H9 (cell line): ENCODE measurements at places on chromosomes 2 and 18. TPM values are rescaled to one million over a fixed set of nuclear protein-coding genes. Genes with fewer than 3 reads are reported as not detected.

GRCh38 chr2:142190805-142191204 lies 60.0 kb upstream of the LRP1B start:
- DNase-seq, result peak; percentile 22
- H3K4me1 ChIP-seq, result peaks cover 6% of the 10 kb centered on the region; the same call in 1 of the 2 replicates
- H3K4me3 ChIP-seq, result no peak overlapping the region

- H3K27ac ChIP-seq, result peak overlapping the region; percentile 2
- H3K36me3 ChIP-seq, result no peaks in the 10 kb centered on the region
- no peak for DNase-seq
- H3K4me1 ChIP-seq, result peaks cover 6% of the 10 kb centered on the region; the same call in 1 of the 2 replicates
Measured at GRCh38 chr2:2422621-2423020, 91.5 kb upstream of the MYT1L start.

DNA sequence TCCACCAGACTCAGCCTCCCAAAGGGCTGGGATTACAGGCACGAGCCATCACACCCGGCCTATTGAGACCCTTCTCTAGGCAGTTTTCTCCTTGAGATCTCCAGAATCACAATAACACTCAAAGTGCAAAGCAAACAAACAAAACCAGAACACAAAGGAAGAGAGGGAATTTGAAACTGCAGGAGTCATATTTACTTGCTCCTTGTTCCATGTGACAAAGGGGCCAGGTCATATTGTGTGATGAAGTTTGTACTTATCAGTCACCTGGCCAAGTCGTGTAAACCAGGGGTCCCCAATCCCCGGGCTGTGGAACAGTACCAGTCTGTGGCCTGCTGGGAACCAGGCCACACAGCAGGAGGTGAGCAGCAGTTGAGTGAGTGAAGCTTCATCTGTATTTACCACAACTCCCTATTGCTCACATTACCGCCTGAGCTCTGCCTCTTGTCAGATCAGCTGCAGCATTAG lies 26.5 kb downstream of the SCYGR8 start:
- peaks cover 3% of the 10 kb centered on the region; the same call in 1 of the 2 replicates for H3K4me1 ChIP-seq
- H3K27me3 ChIP-seq, result no peaks in the 10 kb centered on the region
- H3K27ac ChIP-seq, result no peak overlapping the region

The GULP1 gene
- total RNA-seq, result 124 and 140 TPM in 2 replicates

DNA sequence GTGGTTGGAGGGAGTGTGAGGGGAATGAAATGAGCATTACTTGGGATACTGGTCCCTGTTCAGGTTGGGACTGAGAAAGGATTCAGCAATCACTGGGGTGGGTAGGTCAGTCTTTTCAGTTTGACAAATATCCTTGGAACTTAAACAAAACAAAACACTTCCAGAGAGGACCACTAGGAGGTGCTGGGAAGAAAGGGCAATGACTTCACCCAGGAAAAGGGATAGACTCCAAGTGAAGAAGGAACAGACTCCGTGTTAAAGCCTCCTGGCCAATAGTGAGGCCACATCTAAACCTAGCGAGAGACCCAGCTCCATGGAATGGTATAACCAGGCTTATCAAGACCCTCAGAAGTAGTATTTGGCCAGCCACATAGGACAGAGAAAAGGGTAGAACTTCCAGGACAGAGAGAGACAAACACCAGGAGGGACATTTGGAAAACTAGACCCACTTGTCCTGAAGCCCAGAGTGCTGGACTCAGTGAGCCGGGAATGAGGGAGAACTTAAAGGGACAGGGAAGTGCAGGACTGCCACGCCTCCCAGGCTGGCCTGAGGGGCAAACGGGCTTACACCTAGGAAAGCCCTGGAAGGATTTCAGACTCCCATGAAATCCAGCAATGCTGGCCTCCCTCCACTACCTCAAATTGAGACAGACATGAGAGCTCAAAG lies 19.6 kb upstream of the KCNG3 start:
- DNase-seq, result peak; percentile 72
- H3K36me3 ChIP-seq, result no peaks in the 10 kb centered on the region
- H3K4me3 ChIP-seq, result no peak overlapping the region
- H3K27ac ChIP-seq, result no peak overlapping the region

DNA sequence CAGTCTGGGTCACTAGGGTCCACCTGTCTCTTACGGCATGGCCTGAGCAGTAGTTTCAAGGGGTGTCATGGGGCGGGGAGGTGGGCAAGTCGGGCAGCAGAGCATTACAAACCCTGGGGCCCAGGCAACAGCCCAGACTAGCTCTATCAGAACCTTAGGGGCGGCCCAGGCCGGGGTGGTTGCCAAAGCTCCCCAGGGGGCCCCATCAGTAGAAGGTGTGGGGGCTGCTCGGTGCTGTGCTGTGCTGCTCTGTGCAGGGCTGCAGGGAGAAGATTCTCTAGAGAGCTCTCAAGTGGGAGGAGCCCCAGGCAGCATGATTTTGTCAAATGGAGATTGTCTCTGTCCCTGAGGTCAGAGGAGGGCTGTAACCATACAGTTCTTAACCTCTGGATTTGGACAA lies 36.4 kb upstream of the SLC14A1 start:
- no peaks in the 10 kb centered on the region for H3K27me3 ChIP-seq
- DNase-seq, result no peak
- peaks cover 10% of the 10 kb centered on the region for H3K4me1 ChIP-seq
- no peak overlapping the region for H3K27ac ChIP-seq
- no peak overlapping the region for H3K4me3 ChIP-seq
- H3K36me3 ChIP-seq, result no peaks in the 10 kb centered on the region

- no peak for DNase-seq
- peaks cover 81% of the 10 kb centered on the region for H3K36me3 ChIP-seq
- no peak overlapping the region for H3K27ac ChIP-seq
- no peaks in the 10 kb centered on the region for H3K27me3 ChIP-seq
Measured at GRCh38 chr2:71385012-71385411, 53.4 kb downstream of the ZNF638 start.

The EPAS1 gene
- 1.1 and 1.4 TPM in 2 replicates for total RNA-seq

DNA sequence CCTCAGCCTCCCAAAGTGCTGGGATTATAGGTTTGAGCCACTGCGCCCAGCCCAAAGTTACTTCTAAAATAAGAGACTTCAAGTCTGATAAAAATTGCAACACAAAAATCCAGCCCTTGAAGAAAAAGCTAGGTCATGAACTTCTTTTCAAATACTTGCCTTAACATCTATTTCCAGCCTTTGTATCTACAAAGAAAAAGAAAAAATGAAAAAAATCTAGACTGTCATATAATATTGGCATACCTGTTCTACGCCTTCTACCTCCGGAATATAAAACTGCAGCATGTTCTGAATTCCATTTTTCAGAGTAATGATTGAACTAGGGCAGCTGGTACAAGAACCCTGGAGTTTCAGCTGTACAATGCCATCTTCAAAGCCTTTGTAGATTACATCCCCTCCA lies 13.1 kb upstream of the GFPT1 start:
- H3K27me3 ChIP-seq, result no peaks in the 10 kb centered on the region
- H3K36me3 ChIP-seq, result peaks cover 67% of the 10 kb centered on the region
- no peaks in the 10 kb centered on the region for H3K4me1 ChIP-seq

- H3K27ac ChIP-seq, result no peak overlapping the region
- no peaks in the 10 kb centered on the region; the same call in 1 of the 2 replicates for H3K4me1 ChIP-seq
- no peaks in the 10 kb centered on the region for H3K27me3 ChIP-seq
- H3K36me3 ChIP-seq, result peaks cover 15% of the 10 kb centered on the region
- H3K4me3 ChIP-seq, result no peak overlapping the region
Measured at GRCh38 chr18:69752737-69753380, 194.8 kb downstream of the CD226 start.

- H3K27me3 ChIP-seq, result no peaks in the 10 kb centered on the region
- H3K36me3 ChIP-seq, result no peaks in the 10 kb centered on the region
- DNase-seq, result no peak
- H3K27ac ChIP-seq, result no peak overlapping the region
- H3K4me1 ChIP-seq, result peaks cover 2% of the 10 kb centered on the region; the same call in 1 of the 2 replicates
Measured at GRCh38 chr2:177597759-177598158, 205.2 kb downstream of the AGPS start.

DNA sequence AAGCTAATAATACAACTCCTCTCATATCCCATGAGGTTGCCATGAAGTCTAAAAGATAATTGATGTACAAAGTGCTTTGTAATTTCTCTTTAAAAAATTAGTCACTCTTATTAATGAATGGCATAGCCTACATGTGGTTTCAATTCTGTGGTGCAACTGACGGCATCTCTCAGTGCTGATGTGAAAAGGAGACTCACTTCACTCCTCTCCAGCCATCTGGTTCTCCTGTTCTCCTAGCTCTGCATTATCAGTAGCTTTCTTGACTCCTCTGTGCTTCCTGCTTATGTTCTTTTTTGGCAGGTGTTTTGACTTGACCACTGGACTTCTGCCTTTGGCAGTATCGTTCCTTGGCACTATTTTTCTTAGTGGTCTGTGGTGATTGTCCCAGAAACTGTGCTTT lies 134.9 kb upstream of the ZFP36L2 start:
- H3K36me3 ChIP-seq, result no peaks in the 10 kb centered on the region
- no peak for DNase-seq
- no peaks in the 10 kb centered on the region for H3K27me3 ChIP-seq
- no peak overlapping the region for H3K4me3 ChIP-seq

- H3K36me3 ChIP-seq, result peaks cover 2% of the 10 kb centered on the region; the same call in 1 of the 2 replicates
- no peaks in the 10 kb centered on the region for H3K27me3 ChIP-seq
- H3K4me3 ChIP-seq, result no peak overlapping the region
- H3K4me1 ChIP-seq, result no peaks in the 10 kb centered on the region
- DNase-seq, result no peak
- no peak overlapping the region for H3K27ac ChIP-seq
Measured at GRCh38 chr2:16357188-16357587, 308.4 kb downstream of the CYRIA start.

GRCh38 chr2:212797484-212798205 lies 259.0 kb upstream of the ERBB4 start:
- no peaks in the 10 kb centered on the region for H3K27me3 ChIP-seq
- H3K36me3 ChIP-seq, result no peaks in the 10 kb centered on the region
- no peaks in the 10 kb centered on the region for H3K4me1 ChIP-seq
- no peak overlapping the region for H3K4me3 ChIP-seq
- no peak overlapping the region for H3K27ac ChIP-seq

The OTX1 gene
- 0.11 and 0.13 TPM in 2 replicates for total RNA-seq

The SULT6B1 gene
- not detected in 2 replicates for total RNA-seq
